Esophagus mucosa (tissue), 1 donor: ENCODE measurements at places on chromosomes 5 and 9.

- no peak for ATAC-seq
These were observed 632.5 kb downstream of the SLCO4C1 start for GRCh38 chr5:101663543-101663942.

- peak; percentile 17 for ATAC-seq
These were observed 26.2 kb downstream of the NDUFA8 start for GRCh38 chr9:122133263-122133983.

- ATAC-seq: no peak
These were observed 349.5 kb downstream of the AGTPBP1 start for GRCh38 chr9:85392260-85392659.

DNA sequence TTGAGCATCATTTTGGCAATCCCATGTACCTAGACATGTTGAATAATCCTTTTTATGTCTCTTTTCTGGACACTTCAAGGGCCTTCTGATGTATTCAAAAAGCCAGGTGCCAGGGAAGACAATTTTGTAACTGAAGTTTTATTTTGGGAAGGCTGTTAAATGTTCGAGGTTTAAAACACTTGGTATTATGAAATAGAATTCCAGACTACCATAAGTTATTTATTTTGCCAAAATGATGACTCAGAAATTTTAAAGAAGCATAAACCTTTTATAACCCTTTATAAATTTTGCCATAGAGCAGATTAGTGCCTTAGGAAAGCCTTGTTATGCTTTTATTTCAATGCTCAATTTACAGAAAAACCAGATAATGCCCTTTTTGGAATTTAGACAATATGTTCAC lies 30.3 kb upstream of the UHRF2 start:
- ATAC-seq: no peak

DNA sequence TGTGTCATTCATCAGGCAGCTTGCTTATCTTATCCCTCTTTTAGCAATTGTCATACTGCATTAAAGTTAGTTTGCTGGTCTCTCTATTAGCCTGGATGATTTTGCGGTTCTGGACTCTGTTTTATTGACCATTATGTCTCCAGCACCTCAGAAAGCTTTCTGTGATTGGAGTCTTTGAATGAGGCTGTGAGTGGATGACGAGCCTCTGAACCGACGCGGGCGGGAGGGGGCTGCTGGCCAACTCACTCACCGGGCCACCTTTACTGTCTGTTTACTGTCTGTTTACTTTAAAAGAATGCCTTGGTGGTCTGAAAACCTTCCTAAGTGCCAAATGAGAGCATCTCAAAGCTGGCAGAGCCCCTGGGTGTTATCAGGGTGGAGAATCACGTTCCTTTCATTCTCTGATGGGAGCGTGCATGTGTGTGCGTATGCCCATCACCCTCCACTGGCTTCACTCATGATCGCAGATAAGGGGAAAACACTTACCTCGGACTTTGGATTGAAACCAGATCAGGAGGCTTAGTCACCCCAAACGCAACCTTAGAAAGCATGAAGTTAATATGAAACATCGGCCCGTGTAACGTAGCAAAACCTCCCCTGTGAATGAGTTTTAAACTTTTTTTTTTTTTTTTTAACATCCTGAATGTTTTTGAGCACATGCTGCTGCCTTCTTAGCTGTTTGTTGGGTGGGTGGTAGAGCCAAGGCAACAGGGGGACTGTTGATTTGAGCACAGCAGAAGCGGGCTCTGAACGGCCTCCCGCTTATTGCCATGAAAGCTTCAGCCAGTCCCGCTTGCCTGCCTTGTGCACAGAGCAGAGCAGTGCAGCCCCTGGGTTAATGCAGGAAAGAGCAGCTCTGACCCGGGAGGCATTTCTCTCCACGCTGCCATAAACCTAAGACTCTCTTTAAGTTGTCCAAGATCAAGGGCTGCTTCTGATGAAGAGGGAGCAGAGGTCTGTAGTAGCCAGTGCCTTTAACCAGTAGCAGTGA lies 173.6 kb downstream of the GADD45G start:
- ATAC-seq: no peak

- ATAC-seq: peak; percentile 43
These were observed 190.1 kb downstream of the NR3C1 start for GRCh38 chr5:143213231-143213850.

DNA sequence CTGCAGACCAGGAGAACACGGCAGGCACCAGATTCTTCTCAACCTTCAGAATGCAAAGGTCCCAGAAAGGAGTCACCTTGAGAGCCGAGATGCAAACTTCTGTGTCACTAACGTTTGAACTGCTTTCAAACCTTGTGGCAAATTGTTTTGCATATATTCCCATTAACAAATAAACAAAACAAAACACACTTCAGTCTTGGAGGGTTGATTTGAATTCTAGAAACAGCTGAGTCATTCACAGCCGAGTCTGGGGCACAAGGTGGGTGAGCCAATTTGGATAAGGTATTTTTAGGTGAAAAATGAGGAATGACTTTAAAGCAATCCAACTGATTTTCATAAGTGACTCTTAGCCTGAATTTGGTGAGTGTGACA lies 38.8 kb upstream of the ANKRD33B start:
- ATAC-seq: no peak

GRCh38 chr5:40678460-40679147 lies 1.1 kb upstream of the PTGER4 start:
- ATAC-seq: no peak

DNA sequence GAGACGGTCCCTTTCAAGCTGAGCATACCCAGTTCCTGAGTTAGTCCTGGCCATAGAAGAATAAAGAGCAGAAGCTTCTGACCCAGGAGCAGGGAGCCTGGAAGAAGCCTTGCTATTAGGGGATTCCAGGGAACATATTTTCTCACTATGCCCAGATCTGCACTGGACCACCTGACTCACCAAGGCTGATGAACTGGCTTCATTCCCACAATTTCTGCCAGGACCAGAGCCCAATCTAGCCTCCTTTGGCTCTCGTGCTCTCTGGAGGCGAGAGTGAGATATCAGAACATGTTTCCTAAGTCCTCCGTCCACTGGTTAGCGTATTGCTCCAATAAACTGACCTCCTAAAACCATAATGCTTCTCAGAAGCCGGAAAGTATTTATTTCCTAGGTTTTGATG lies 9.9 kb downstream of the GABBR2 start:
- ATAC-seq: no peak

DNA sequence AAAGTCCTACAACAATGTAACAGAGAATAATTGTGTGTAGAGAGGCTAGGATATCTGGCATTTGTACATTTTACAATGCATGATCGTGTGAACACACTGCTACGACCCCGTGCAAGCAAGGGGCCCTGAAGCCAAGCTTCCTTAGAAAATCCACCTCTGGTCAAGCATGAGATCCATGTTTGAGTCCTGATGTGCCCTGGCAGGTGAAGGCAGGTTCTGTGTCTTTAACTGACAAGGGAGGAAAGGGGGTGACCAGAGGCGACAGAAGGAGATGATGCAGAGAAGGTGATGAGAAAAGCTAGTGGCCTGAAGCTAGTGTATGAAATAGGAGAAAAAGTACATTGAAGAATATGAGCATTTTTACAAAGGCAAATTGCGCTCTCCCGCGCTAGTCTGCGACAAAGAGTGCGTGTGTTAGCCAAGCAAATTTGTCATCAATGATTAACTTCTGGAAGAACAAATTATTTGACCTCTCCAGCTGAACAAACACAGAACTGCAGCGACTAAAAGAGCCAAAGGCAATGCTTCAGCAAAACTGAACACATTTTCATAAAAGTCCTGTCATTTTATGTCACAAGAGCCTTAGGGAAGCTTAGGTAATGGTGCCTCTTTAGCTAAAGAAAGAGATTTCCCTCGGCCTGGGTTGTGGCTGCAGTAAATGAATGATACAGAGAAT lies 101.7 kb upstream of the DAPK1 start:
- no peak for ATAC-seq

- no peak for ATAC-seq
These were observed 16.9 kb upstream of the SLC6A19 start for GRCh38 chr5:1184481-1184880.

DNA sequence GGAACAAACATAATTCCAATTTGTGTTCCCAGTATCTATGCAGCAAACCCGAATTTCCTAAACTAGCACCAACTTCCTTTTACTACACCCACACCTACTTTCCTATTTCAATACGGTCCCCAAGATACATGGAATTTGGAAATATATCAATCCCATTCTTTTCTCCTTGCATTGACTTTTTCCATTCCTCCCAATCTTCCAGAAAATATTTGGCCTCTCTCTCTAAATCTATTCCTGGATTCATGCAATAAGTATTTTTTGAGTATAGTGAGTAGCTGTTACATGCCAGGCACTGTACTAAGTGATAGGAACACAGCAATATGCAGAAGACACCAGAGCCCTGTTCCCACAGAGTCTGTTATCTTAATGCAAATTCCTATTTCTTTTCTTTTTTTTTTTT lies 216.2 kb upstream of the PIK3R1 start:
- ATAC-seq: no peak

DNA sequence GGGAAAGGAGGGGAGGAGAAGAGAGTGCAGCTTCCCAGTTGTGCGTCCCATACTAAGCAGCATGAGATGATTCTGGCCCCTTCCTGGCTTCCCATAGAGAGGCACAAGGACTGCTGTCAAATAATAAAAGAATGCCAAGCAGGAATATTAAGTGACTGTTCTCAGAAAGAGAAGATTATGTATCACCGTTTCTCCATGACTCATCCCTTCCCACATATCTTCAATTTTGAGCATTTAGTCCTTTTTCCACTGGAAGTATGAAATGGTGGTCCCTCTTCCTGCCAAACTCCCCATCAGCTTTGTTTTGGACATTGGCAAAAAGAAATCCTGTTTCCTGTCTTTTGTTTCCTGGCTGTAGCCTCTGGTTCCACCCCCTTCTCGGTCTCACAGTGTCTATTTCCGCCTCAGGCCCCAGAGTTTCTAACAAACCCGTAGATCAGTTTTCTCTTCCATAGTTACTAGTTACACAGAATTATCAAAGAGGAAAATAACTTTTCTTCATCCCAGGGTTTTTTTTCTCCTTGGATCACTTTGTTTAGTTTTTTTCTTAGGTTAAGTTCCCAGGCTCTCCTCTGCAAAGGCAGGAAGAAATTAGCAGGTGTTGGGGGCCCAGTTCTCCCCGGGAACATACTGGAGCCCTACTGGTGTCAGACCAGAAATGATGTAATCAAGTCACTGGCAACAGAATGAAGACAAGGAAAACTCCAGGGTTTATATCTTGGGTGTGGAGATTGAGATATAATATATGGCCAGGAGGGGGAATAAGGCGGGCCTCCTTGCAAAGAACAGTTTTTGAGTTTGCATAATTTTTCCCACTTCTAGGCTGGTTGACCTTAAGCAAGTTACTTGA lies 26.4 kb upstream of the ARHGAP26 start:
- ATAC-seq: no peak

- ATAC-seq: no peak
These were observed 1672.9 kb upstream of the WWC1 start for GRCh38 chr5:166618526-166618925.

DNA sequence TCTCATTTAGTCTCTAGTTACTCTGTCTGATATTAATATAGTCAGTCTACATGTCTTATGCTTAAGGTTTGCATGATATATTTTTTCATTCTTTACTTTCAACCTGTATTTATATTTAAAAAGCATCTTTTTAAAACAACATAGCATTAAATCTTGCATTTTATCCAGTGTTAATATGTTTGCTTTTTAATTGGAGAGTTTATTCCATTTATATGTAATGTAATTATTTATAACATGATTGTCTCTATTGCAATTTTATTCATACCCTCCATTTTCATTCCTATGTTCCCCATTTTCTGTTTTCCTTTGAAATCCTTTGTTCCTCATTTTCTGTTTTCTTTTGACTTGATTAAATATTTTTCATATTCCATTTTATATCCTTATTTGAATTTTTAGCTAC lies 13.3 kb downstream of the PCDHB15 start:
- no peak for ATAC-seq

- ATAC-seq: peak; percentile 55
These were observed 1.9 kb upstream of the PJA2 start for GRCh38 chr5:109411627-109412026.

- no peak for ATAC-seq
These were observed 169.4 kb upstream of the ZNF462 start for GRCh38 chr9:106693558-106693957.

DNA sequence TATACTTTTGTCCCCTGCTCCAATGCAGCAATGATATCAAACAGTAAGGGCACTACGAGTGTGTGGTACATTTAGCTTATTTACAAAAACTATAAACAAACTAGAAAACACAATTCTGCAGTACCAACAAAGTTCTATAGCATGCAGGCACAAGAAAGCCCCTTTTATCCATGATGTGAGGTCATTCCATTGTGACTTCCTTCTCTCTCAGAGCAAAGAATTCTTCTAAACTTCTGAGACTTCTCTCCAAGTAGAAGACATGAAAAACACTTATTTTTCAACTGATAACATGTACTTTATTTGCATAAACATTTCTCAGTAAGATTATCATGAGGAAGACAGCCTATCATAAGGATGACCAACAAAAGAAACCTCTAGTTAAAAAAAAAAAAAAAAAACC lies 569.8 kb downstream of the TLE1 start:
- ATAC-seq: no peak

- no peak for ATAC-seq
These were observed 28.5 kb upstream of the MATR3 start for GRCh38 chr5:139265001-139265400.

- ATAC-seq: no peak
These were observed 128.1 kb downstream of the PDE4D start for GRCh38 chr5:59765446-59765845.

- ATAC-seq: no peak
These were observed 12.7 kb downstream of the GLIPR2 start for GRCh38 chr9:36149197-36149596.

DNA sequence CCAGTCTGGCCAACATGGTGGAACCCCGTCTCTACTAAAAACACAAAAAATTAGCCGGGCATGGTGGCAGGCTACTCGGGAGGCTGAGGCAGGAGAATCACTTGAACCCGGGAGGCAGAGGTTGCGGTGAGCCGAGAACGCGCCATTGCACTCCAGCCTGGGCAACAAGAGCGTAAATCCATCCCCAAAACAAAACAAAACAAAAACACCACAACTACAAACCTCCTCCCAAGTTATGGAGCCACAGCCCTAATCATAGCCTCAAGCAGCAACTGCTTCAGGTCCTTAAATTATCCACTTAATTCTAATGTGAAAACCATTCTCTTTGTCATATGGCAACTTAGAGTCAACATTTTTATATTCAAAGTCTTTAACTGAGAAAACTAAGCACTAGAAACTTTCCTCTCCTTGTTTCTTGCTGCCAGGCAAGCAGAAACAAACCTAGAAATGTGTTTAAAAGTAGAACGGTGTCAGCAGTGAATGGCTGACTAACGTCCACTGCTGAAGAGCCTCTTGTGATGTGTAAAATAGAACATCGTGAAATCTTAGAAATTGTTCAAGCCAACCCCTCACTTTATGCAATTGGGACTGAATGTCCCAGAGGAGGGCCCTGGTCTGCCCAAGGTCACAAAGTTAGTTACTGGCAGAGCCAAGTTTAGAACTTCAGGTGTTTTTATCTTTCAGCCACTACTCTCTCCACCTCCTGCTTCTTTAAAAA lies 5.7 kb downstream of the TMEM245 start:
- no peak for ATAC-seq

DNA sequence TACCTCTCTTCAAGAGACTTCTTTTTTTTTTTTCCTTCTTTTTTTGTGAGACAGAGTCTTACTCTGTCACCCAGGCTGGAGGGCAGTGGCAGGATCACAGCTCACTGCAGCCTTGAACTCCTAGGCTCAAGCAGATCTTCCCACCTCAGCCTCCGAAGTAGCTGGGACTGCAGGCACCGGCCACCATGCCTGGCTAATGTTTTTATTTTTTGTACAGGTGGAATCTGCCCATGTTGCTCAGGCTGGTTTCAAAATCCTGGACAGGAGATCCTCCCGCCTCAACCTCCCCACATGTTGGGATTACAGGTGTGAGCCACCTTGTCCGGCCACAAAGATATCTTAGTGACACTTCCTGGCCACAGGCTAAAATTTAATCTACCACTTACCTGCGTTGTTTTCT lies 42.9 kb upstream of the F2RL1 start:
- ATAC-seq: no peak

- no peak for ATAC-seq
These were observed 5.7 kb upstream of the SYK start for GRCh38 chr9:90795871-90796317.
